Ecto neural progenitor cell (in vitro differentiated cells): ENCODE measurements at places on chromosomes 5 and 9.

- no peak for DNase-seq
These were observed 590.5 kb downstream of the CCDC171 start for GRCh38 chr9:16143310-16143709.

- no peak for DNase-seq
These were observed 201.8 kb upstream of the NMUR2 start for GRCh38 chr5:152606776-152607364.

DNA sequence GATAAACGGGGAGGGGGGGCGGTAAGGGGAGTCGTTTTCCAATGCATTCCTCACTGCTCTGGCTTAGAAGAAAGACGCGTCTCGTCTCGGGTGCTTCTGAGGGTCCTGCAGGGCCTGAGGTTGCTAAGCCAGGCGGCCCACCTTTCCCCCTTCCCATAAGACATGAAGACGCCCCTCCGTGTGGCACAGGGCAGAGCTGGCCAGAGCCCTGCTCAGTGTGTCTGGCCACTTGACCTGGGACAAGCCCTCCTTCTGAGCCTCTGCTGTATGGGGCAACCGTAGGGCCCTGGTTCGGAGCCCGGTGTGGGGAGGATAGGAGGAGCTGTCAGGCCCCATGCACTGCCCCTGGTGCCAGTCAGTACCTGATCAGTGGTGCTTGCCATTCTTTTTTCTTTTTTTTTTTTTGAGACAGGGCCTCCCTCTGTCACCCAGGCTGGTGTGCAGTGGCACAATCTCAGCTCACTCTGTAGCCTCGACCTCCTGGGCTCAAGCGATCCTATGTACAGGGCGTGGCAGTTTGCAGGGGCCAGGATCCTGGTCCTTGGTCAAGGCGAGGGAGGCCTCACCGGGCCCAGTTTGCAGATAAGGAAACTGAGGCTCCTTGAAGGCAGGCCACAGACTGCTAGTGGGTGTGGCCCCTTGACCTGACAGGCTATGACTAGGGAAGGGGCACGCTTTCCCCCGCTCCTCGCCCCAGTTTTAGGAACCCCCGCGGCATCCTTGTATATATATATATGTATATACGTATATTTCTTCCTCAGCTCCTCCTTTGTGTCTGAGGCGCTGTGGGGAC lies 172.3 kb upstream of the IER5L start:
- DNase-seq = no peak

GRCh38 chr9:72661401-72662135 lies 140.2 kb downstream of the TMC1 start:
- DNase-seq = no peak

- DNase-seq = no peak
These were observed 53.7 kb downstream of the TARS1 start for GRCh38 chr5:33494466-33494865.

- DNase-seq = no peak
These were observed 46.5 kb upstream of the TNFAIP8 start for GRCh38 chr5:119309326-119309725.

GRCh38 chr5:35194635-35195471 lies 35.4 kb downstream of the PRLR start:
- DNase-seq = no peak

- DNase-seq = no peak
These were observed 56.9 kb upstream of the PLPP1 start for GRCh38 chr5:55591686-55592085.

DNA sequence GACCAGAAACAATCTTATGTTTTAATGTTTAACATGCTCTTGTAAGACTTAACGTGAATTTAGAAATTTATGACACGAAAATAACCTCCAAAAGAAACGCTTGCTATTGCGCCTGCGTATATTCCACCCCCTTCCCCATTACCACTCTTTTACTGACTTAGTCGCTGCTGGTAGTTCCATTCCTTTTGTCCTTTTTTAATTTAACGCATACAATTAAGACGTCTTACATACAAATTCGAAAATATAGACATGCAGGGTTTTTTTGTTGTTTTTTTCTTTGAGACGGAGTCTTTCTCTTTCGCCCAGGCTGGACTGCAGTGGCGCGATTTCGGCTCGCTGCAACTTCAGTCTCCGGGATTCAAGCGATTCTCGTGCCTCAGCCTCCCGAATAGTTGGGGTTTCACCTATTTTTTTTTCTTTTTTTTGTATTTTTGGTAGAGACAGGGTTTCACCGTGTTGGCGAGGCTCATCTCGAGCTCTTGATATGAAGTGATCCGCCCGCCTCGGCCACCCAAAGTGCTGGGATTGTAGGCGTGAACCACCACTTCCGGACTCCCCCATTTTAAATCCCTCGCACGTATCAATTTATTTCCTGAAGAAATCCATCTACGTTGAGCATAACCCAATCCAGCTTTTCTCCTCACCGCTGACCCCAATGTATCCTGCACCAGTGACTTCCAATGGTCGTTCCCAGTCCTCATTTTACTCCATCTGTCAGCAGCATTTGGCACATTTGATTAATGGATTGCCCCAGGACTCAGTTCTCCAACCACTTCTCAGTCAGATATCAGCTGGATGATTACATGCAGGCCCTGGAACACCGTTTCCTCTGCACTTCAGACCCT lies 684 bp upstream of the MED7 start:
- DNase-seq = no peak

- DNase-seq = no peak
These were observed 1.1 kb upstream of the CEP72 start for GRCh38 chr5:610744-611730.

DNA sequence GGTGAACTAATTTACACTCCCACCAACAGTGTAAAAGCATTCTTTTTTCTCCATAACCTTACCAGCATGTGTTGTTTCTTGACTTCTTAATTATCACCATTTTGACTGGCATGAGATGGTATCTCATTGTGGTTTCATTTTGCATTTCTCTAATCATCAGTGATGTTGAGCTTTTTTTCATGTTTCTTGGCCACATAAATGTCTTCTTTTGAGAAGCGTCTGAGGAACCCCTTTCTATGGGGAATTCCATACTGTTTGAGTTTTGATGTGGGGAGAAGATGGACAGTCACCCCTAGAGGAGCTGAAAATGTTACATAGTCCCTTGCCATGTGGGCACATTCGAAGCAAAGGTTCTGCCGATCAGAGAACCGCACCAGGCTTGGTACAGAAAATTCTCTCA lies 207.0 kb upstream of the SLC30A5 start:
- no peak for DNase-seq

DNA sequence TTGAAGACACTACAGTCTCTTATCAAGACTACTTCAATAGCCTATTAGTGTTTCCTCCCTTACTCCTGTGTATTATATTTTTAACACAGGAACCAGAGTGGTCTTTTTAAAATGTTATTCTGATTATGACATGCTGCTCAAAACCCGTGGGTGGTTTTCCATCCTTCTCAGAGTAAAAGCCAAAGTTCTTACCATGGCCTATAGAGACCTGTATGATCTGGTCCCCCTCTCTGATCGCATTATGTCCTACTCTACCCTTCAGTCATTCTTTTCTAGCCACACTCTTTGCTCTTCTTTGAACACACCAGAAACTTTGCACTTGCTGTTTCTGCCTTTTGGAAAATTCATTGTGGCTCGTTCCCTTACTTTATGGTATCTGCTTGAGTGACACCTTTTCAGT lies 13.8 kb downstream of the RECK start:
- no peak for DNase-seq

GRCh38 chr5:156181656-156182055 lies 145.3 kb upstream of the SGCD start:
- DNase-seq = no peak

DNA sequence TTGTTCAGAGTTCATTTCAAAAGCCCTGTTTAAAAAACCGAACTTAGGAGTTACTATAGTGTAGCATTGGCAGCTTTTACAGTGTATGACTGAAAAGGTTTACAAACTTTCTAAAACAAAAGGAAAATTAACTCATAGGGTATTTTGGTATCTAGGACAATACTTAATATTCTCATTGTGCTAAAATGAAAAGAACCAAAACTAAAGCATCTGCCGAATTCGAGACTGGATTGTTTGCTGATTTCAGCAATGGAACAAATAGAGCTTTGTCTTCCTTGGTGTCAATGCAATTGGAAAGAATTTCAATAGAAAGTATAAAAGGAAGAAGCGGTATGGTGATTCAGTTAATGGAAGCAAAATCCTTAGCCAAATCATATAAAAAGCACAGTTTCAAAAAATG lies 254.1 kb downstream of the SLF1 start:
- no peak for DNase-seq

GRCh38 chr5:178661836-178662540 lies 35.1 kb upstream of the CLK4 start:
- no peak for DNase-seq

- DNase-seq = no peak
These were observed 71.2 kb downstream of the ADCY2 start for GRCh38 chr5:7467179-7467578.

DNA sequence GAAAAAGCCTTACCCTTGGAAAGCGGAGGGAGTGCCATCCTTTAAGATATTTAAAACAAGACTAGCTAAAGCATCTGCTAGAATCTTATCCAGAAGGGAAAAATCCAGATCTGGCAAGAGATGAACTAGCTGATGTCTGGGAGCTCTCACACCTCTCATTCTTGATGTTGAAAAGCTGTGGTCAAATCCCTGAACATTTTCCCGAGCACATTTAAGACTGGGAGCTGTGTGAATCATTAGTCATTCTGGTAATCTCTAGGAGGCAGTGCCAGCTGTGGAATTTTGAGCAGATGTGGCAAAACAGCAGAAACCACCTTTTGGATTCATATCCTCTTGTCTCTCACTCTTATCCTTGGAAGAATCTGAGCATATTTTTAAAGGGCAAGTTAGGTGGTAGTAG lies 218.0 kb downstream of the MAN2A1 start:
- no peak for DNase-seq

DNA sequence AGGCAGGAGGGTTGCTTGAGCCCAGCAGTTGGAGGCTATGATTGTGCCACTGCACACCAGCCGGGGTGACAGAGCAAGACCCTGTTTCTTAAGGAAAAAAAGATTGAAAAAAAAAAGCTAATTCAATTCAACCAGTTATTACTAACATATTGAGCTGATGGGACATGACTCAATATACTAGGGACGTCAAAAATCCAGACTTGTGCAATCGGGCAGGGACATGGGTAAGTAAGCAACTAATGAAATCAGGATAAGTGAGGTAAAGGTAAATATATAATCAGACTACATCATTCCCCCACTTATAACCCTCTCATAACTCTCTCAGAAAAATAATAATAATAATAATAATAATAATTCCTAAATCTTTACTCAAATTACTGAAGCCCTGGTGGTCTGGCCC lies 975 bp upstream of the HAVCR1 start:
- DNase-seq = no peak

- DNase-seq = no peak
These were observed 8.1 kb downstream of the OSMR start for GRCh38 chr5:38853753-38854470.

DNA sequence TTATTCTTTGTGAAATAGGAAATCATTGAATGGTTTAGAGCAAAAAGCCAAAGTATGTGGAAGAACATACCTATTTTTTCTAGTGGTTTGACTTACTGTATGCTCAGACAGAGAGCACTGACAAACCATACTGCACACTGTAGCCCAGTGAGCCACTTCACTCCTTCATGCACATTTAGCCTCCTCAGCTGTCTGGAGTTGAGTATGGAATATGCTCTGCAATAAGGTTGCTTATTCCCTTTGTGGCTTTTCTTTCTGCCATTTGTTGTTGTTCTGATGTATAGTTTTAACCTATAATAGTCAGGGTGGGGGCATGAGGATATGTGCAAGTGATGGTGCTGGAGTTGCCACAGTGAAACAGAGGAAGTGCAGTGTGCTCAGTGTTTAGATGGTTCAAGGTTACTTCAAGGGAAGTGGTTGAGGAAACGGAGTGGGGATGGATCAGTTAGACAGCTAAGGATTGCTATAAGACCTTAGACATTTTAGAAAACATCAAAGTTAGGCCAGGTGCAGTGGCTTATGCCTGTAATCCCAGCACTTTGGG lies 100.7 kb downstream of the CDC42SE2 start:
- no peak for DNase-seq

DNA sequence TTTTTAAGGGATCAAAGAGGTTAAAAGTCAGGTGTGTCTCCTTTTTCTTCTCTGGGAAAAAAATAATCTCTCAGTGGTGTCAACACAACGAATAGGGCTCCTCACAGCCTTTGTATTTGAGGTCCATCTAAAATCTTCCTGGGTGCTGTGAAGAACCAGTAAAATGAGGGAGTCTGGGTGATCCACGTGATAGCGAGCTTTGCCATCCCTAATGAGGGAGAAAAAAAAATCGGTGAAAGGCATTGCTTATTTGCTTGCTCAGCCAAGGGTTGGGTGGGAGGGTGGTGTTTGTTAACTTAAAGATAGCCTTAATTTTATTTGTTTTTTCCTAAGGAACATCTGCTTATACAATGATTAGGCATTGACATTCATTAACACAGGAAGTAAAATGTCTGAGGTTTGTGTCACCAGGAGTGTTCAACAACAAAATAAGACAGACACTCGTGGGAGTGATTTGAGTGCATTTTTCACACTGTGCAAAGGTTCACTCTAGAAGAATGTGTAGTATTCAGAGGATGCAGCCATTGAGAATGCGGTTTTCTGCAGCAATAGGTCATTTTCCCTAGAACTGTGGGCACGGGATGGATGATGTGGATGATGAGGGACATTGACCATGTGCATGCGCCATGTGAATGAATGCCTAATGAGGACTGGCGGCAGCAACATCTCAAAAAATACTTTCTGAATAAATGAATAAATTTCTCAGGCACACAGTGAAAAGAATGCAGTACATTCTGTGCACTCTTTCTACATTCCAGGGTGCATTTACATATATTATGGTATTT lies 369.5 kb downstream of the NTRK2 start:
- no peak for DNase-seq

GRCh38 chr9:74953235-74953751 lies 581 bp upstream of the C9orf40 start:
- no peak for DNase-seq

DNA sequence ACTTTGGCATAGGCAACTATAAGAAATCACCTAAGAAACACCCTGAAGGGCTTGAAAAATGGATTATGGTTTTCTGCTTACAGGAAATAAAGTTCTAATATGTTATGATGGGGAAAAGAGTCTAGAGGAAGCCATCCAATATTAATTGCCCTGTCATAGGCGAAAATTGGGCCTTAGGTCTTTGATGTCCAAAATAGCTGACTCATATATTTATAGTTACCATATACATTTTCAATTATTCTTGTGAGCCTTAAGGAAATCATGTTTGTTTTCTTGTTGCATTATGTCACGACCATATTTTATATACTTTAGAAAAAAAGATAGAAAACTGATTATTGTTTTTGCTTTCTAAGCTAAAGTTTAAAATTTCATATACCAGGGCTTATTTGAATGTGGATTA lies 509.1 kb downstream of the CDH12 start:
- DNase-seq = no peak
